ENCODE measurements at places on chromosomes 2 and 18.
A peak's percentile ranks its signal among the peaks of the same experiment; 100 is the strongest.

GRCh38 chr2:187107001-187107400 is 258.0 kb upstream of the ZSWIM2 start:
- no peak for DNase-seq

DNA sequence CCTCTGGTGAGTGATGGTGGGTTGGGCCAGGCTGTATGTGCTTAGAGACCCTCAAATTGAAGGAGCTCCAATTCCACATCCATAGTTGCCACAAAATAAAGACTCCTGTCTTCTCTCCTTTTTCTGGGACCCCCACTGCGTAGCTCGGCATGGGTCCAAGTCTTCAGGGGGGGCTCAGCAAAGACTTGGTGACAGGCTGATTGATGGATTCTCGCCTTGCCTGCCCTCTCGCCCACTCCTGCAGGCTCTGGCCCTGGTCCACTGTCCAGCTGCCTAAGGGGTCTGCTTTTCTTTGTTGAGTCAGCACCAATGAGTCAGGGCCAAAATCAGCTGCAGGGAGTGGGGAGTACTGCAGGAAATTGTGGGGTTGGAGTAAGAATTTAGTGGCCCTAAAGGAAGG is 21.5 kb downstream of the RPL37A start:
- DNase-seq: no peak

- DNase-seq: no peak
Observed at GRCh38 chr2:90221300-90221651, 1529.8 kb downstream of the RPIA start.

- DNase-seq: no peak
Observed at GRCh38 chr2:224709301-224709700, 6.9 kb downstream of the CCDC195 start.

GRCh38 chr2:234488913-234489451 is 7.9 kb downstream of the ARL4C start:
- peak; percentile 8 for DNase-seq

DNA sequence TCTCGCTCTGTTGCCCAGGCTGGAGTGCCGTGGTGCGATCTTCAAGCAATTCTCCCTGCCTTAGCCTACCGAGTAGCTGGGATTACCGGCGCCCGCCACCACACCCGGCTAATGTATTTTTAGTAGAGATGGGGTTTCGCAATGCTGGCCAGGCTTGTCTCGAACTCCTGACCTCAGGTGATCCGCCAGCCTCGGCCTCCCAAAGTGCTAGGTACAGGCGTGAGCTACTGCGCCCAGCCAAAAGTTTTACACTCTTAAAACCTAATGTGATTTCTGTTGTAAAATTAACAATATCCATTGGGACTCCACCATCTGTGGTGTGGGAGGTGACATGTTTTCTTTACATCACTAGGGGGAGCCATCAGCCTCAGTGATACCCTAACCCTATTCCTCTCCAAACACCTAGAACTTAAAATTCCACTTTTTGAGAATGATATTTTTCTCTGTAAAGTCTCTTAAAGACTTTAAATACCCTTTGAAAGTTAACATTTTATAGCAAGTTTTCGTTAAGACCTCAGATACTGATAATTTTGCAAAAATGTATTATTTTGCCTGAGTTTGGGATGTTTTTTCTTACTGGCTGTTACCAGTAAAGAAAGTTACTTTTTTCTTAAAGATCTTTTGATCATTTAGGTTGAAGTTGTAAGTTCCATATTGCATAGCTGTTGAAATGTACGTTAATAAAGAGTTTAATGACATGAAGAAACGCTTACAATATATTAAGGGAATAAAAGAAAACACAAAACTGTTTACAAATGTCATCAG is 11.6 kb upstream of the EIF2AK2 start:
- peak; percentile 62 for DNase-seq

DNA sequence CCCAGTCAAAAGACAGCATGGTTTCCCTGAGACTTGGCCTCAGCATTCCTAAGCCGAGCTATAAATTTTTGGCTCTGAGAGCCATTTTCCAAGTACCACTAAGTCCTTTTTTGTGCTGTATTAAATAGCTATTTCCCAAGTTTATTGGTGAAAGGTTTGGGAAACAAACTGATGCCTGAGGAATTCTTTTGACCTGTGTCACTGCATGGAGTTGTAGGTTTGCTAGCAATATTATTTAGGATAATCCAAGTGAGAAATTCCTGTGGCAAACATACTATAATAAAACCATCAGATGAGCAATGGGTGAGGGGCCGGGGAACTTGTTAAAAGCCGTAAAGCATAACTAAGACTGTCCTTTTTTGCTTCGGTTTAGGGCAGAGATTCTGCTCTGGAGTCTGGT is 28.4 kb downstream of the ARHGAP28 start:
- DNase-seq: no peak

DNA sequence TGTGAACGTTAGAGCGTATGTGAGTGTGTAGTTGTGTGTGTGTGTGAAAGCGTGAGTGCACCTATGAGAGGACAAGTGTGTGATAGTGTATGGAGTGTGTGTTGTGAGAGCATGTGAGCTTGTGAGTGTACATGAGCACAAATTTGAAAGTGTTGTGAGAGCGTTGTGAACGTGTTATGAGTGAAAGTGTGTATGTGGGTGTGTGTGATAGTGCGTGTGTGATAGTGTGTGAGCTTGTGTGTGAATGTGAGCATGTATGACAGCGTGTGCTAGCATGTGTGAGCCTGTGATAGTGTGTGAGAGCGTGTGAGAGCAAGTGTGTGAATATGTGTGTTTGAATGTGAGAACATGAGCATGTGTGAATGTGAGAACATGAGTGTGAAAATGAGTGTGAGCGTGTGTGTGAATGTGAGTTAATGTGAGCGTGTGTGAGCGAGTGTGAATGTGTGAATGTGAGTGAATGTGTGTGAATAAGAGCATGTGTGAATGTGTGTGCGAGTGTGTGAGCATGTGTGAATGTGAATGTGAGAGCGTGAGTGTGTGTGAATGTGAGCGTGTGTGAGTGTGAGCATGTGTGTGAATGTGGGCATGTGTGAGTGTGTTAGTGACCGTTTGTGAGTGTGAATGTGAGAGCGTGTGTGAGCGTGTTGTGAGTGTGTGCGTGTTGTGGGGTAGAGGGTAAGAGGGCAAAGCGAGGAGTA is 25.0 kb downstream of the RALB start:
- DNase-seq: no peak

DNA sequence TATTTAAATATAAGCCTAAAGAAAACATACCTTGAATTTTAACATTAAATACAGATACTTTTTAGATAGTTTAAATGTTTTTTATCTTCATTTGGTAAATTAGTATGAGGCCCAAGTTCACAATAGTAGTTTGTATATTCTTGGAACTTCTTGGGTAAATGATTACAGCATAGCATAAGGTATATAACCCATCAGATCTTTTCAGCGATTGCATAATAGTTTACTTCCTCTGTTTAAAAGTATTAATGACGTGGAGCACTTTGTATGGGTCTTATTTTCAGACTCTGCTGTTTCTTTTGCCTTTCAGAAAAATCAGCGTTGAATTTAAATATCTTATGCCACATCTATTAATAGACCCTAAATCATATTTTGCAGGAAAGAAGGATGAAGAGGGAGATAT is 60.2 kb downstream of the CHRNA1 start:
- no peak for DNase-seq

DNA sequence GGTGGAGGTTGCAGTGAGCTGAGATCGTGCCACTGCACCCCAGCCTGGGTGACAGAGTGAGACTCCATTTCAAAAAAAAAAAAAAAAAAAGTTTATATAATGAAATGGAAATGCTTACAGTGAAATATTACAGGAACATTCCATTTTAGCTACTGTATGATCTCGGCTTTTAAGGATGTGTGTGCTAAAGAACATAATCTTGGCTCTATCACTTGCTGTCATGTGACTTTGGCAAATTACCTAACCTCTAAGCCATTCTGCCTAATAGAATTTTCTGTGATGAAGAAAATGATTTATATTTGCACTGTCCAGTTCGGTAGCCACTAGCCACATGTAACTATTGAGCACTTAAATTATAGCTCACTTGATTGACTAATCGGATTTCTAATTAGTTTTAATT is 36.3 kb downstream of the SMAD4 start:
- no peak for DNase-seq

- DNase-seq: no peak
Observed at GRCh38 chr2:178521304-178522150, 41.3 kb downstream of the PLEKHA3 start.

GRCh38 chr2:172282944-172283343 is 144.4 kb upstream of the ITGA6 start:
- peak; percentile 41 for DNase-seq

GRCh38 chr2:23037596-23037995 is 347.4 kb upstream of the KLHL29 start:
- DNase-seq: no peak

DNA sequence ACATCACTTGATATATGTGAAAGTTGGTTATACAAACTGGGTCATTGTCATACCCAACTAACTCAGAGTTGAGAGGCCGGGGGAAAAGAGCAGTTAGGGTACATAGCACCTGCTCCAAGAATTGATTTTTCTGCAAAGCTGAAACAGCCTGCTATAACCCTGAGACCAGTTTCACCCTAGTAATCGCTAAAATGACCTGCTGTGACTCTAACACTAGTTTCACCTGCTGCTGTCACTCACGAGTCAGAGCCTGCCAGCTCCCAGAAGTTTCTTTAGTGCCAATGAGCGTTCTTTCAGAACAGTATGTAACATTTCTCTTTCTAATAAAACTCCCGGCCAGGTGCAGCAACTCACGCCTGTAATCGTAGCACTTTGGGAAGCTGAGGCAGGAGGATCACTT is 28.0 kb downstream of the SRSF7 start:
- no peak for DNase-seq

- no peak for DNase-seq
Observed at GRCh38 chr2:241865416-241865956, 4.0 kb upstream of the RTP5 start.

- no peak for DNase-seq
Observed at GRCh38 chr2:47307066-47307465, 95.9 kb upstream of the MSH2 start.

GRCh38 chr18:46213295-46213694 is 109.1 kb downstream of the HAUS1 start:
- no peak for DNase-seq

Measured in SW480 (cell line).